Stimulated activated CD4-positive, alpha-beta T cell treated with anti-CD3 and anti-CD28 coated beads, Interleukin-4, amount 100 ng/mL, for 48 hours (primary cell): ENCODE measurements at places on chromosomes 3 and 15.

DNA sequence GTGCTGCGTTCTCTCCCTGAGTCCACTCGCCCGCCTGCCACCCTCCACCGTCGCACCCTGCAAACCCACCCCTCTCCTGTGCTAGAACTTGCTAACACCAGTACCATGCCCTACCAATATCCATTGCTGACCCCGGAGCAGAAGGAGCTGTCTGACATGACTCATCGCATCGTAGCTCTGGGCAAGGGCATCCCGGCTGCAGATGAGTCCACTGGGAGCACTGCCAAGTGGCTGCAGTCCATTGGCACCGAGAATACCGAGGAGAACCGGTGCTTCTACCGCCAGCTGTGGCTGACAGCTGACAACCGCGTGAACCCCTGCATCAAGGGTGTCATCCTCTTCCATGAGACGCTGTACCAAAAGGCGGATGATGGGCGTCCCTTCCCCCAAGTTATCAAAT, 4.9 kb upstream of the ALAS1 start:
- no peak for DNase-seq

- no peak for DNase-seq
Observed at GRCh38 chr3:79018265-79018664, 749.5 kb downstream of the ROBO1 start.

GRCh38 chr3:172929451-172929850, 178.9 kb downstream of the ECT2 start:
- DNase-seq, result no peak

DNA sequence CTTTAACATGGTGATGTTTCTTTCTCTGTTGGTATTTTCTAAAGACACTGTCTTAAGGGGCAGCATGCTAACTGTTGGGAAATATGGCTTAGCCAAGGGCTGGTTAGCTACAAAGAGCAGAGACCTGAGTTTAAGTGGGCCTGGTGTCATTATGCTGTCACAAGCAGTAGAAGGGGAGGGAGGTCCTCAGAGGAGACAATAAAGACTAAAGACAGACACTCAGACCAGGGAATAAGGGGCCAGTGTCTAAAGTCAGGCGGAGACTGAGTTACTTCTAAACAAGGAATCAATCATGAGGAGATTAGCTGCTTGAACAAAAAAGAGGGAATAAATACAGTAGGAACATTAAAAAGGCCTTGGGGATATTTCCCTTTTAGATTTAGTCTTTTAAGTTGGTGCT, 142.7 kb upstream of the DPPA4 start:
- no peak for DNase-seq

GRCh38 chr15:93047621-93048425, 41.2 kb downstream of the RGMA start:
- DNase-seq, result no peak

GRCh38 chr3:16885593-16886302, 993 bp downstream of the PLCL2 start:
- DNase-seq, result no peak

GRCh38 chr3:142057331-142057725, 92.0 kb downstream of the TFDP2 start:
- DNase-seq, result no peak

GRCh38 chr3:128864351-128864811, 15.0 kb upstream of the ACAD9 start:
- no peak for DNase-seq

- no peak for DNase-seq
Observed at GRCh38 chr15:89115547-89115946, 27.3 kb downstream of the ABHD2 start.

GRCh38 chr15:76330080-76330680, 6.4 kb upstream of the ISL2 start:
- DNase-seq, result no peak

- DNase-seq, result no peak
Observed at GRCh38 chr15:40287505-40287904, 4.6 kb upstream of the ANKRD63 start.

DNA sequence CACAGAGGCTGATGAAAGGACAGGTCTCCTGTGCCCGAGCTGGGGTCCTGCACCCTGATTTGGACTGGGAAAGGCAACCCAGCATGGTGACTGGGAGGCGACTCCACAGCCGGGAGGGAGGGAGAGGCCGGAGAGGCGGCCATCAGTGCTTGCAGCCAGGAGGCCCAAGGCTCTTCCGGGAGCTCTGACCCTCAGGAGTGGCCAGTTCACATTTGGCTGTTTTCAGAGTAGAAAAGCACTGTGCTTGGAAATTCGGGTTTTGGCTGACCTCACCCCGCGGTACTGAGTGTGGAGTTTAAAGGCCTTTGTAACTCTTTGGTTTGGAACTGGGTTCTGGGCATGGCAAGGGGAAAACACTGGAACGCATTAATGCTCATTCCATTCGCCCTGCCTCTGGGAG, 31.9 kb downstream of the SMAD6 start:
- DNase-seq, result no peak

DNA sequence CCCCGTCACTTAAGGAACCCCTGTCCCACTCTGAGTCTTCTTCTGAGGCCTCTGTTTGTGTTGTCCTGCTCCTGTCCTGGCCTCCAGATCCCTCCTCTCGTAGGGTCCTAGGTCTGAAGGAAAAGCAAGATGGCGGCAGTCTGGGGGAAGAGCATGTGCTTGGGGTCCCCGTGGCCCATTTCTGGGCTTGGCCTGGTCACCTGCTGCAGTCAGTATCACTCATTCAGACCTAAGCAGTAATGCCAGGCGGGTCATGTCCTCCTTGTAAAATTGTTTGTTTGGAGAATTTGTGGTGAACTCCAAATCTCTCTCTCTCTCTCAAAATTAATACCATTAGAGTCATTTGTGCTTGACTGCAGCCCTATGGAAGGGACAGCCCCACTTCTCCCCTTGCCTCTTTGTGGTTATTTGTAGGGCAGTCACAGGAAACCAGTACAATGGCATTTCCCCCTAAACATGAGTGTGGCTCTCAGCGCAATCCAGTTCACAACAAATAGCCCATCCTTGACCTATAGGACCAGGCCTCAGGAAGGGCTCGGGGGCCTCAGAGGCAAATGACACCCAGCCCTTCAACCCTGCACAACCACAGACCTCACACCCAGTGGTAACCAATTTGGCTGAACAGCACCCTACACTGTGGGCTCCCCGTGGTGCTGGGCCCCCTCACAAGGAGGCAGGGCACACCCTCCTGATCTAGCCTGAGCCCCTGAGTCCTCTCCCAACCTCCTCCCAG, 173.5 kb downstream of the OR4M2 start:
- DNase-seq, result no peak

GRCh38 chr3:64921281-64922065, 233.7 kb upstream of the ADAMTS9 start:
- DNase-seq, result no peak

GRCh38 chr3:172303181-172303580, 145.1 kb downstream of the GHSR start:
- no peak for DNase-seq

- DNase-seq, result no peak
Observed at GRCh38 chr3:97684490-97684889, 80.1 kb upstream of the ARL6 start.

DNA sequence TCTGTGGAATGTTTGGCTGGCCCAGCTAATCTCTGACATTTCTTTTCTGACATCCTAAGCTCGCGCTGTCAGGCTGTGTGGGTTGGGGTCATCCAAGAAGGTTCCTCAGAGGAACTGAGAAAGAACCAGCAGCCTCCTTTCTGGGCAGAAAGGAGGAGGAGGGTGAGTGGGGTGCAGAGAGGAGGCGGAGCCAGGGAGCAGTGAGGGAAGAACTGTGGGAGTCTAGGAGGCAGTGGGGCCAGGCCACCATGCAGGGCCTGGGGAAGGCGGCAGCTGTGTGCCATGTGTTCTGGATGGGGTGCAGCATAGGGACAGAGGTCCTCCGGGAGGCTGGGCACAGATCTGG, 5.3 kb downstream of the SEMA7A start:
- no peak for DNase-seq

GRCh38 chr15:80970018-80970657, 19.5 kb downstream of the MESD start:
- DNase-seq, result peak; percentile 45

DNA sequence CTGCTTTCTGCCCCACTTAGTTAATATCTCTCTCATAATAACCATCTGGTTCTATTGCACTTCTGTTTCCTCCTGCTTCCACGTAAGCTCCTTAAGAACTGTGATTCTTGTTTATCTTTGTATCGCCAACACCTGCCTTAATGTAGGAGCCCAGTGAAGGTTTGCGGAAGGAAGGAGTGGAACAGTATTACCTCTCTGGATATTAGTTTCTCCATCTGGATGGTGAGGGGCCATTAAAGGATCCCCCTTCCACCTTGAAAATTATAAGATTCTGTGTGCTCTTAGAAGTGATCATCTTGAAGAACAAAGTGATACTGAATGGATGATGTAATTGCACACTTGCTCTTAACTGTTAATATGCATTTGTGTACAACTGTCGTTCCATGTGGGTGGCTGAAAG, 2.2 kb downstream of the CHRNA5 start:
- DNase-seq, result no peak

DNA sequence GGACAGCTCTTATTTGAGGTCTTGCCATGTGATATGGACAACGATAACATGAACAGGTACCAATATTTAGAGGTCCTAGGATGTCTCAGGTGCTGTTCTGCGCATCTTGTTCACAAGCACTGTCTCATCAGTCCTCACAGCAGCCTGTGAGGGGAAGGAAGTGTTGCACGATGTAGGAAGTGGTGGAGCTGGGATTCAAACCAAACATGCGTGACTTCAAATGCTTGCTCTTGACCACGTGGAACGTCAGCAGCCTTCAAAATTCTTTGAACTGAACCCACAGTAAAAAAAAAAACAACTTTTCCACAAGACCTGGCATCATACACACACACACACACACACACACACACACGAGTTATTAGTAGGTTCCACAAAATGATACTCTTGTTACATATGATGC, 153.4 kb upstream of the SMAD3 start:
- DNase-seq, result no peak

GRCh38 chr3:134699721-134700120, 48.9 kb upstream of the KY start:
- no peak for DNase-seq

DNA sequence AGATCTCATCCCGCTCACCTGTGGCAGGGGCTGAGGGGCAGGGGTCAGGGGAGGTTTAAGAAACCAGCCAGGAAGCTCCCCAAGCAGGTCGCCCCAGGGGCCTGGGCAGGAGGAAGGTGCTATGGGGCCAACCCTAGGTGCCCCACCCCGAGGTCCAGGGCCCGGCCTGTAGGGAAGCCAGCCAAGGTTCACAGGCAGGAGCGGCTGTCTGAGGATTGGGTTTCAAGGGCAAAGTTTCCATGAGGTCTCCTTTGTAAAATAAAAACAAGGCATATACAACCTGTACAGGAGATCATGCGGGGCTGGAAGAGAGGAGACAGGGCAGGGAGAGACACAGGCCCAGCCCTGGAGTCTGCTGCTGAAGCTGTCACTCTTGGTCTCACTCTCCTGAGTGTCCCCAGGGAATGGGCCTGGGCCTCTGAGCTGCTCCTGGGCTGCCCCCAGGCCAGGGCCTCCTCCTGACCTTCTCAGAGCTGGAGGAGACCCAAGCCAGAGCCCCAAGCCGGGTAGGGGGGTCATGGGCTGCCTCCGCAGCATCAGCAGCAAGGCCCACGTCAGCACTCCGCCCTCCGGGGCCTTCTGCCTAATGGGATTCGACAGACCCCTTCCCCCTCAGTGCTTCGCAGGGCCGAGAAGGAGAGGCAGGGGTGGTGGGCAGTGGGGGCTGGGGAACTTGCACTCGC, 5.5 kb downstream of the CPLX3 start:
- DNase-seq, result no peak

- DNase-seq, result no peak
Observed at GRCh38 chr3:50204804-50205412, at the start of gene SLC38A3. Gene SLC38A3 (plus strand): TSS chr3:50205271. CDS start chr3:50214200, 8,929 bp downstream.
